HS-5 (cell line): ENCODE measurements at places on chromosomes 16 and 17.

DNA sequence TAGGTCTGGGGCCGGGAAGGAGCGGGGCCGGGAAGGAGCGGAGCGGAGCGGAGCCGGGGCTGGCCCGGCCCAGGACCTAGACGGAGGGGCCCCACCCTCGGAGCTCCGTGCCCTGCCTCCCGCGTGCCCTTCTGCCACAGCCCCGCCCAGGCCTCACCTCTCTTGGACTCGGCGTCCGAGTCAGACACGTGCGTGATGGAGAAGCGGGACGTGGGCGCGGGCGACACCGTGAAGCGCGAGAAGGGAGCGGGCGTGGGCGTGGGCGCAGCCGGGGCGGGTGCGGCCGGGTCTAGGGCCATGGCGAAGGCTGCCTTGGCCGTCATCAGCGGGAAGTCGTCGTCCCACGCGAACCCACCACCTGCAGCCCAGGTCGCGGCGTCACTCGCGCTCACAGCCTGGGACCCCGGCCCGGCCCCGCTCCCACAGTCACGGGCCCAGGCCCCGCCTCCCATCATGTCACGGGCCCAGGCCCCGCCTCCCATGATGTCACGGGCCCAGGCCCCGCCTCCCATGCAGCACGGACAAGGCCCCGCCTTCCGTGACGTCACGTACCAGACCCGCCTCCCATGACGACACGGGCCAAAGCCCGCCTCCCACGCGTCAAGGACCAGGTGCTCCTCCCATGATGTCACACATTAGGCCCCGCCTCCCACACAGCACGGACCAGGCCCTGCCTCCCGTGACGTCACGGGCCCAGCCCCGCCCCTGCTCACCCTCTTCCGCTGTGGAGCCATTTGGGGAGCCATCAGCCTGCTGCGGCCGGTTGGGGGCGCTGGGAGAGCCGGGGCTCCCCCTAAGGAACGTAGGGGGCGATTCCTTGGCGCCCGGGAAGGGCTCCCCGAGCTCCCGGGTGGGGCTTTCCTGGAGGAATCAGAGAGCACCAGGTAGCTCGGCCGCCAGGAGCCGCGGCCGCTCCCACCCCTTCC, 45.8 kb upstream of the PVALEF start:
- DNase-seq: peak; percentile 91

- no peak for DNase-seq
Observed at GRCh38 chr16:65769776-65770438, 596.6 kb upstream of the CDH5 start.

GRCh38 chr17:8836821-8837562, 30.5 kb downstream of the PIK3R6 start:
- no peak for DNase-seq

GRCh38 chr16:4795828-4796572, 831 bp downstream of the SMIM22 start:
- no peak for DNase-seq

- DNase-seq: no peak
Observed at GRCh38 chr16:65044873-65045272, 77.0 kb downstream of the CDH11 start.

DNA sequence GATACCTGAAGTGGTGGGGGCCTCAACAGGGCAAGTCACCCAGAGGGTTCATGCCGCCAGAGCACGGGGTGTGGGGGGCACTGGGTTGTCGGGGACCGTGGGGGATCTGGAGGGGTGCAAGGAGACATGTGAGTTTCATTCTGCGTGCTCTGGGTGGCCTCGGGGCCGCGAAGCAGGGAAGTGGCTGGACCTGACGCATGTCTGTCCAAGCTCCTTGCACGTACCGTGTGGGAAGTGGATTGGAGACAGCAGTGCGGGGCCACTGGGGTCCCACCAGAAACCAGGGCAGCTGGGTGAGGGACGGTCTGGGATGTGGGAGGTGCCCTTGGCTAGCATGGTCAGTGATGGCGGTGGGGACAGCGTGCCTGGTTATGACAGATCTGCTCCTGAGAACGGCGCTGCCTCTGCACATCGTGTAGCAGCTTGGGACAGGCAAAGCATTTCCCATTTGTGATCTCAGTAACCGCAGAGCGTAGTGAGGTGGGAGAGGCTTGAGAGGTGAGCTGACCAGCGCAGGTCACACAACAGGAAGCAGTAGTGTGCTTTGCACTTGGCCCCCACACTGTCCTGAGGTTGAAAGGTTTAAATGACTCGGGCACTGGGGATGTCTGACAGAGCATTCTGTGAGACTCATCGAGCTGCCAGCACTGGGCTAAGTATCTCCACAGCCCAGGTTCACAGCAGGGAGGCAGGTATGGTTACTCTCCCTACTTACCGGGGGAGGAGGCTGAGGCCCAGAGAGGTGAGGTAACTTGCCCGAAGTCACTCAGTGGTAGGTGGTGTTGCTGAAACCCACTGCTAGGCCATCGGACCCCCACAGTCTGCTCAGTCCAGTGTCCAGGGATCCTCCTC, 114.4 kb downstream of the SOCS1 start:
- no peak for DNase-seq

DNA sequence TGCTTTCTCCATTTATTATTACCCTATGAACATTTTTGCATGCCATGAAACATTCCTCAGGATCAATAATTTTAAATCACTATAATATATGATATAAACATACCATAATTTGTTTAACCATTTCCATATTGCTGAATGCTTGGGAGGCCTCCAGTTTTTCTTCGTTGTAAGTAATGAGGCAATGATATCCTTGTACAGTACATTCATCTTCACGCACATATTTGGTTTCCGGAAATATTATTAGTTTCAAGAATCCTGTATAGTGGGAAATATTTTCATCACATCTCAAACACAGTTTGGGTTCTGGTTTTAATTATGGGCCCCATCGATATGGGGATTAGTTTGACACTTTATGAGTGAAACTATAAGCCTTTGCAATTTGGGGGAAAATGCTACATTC, 135.4 kb downstream of the HS3ST3B1 start:
- no peak for DNase-seq

DNA sequence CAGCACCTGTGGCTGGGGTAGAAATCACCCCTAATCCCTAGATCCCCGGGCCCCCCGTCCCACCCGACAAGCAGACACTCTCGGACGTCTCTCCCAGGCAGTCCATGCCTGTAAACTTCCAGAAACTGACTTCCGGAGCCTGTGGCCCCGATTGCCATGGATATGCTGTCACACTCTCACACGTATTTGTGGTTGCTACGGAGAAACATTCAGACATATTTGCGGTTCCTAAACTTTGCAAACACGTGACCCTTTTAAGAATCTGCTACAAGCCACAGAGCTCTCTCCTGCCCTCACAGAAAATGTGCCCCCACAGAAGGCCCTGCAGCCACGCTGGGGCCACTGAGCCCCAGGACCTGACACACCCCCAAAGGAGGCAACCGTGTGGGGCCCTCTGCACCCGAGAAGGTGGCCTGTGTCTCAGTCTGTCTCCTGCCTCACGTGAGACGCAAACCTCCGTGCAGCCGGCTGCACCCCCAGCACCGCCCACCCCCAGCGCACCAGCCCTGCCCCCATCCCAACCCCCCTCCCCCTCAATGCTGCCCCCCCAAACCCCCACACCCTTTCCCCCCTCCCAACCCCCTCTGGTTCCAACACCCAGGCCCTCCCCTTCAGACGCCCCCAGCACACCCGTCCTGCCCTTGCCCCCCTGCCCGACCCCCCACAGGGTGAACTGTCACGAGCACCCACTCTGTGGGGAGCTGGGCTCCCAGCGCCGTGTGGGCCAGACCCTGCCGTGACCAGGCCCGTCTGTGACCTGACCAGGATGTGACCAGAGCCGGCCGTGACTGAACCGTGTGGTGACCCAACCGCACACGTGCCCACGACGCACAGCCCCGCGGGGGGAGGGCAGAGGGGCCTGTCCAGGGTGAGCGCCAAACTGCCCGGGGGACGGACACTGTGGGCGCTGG, 66.3 kb upstream of the METRNL start:
- no peak for DNase-seq

GRCh38 chr17:48816774-48817590, at the start of gene TTLL6:
Gene TTLL6, minus strand, starts transcription at chr17:48817229. Its CDS starts 157 bp downstream, at chr17:48817072.
- DNase-seq: no peak

DNA sequence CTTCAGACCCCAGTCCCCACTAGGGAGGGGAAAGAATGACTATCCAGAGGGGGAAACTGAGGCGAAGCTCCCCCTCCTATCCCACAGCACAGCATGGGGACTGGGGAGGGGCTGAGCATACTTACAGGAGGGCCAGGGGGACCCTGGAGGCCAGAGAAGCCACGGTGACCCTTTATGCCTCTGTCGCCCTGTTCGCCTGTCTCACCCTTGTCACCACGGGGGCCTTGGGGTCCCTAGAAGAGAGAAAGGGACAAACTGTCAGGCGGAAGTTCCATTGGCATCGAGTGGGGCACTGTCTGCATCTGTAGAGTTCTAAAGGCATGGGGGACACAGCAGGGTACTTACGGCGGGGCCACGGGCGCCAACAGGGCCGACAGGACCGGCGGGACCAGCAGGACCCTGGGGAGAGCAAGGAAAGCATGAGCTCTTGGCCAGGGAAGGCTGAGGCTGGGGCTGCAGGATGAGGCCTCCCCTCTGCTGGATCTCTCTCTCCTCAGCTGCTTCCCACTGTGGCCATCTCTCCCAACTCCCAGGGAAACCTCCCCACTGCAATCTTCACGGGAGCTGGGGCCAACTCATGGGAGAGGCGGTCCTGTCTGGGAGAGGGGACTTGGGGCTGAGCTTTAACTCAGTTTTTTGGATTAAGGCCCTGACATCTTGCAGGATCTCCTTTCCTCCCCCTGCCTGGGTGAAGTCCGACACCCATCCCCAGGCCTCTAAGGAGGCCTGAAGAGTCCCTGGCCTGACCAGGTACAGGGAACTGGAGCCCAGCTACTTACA, 13.5 kb downstream of the COL1A1 start:
- no peak for DNase-seq

GRCh38 chr16:58332997-58333700, 38.3 kb upstream of the PRSS54 start:
- no peak for DNase-seq

GRCh38 chr17:63993368-63993985, 4.7 kb upstream of the PRR29 start:
- DNase-seq: no peak

DNA sequence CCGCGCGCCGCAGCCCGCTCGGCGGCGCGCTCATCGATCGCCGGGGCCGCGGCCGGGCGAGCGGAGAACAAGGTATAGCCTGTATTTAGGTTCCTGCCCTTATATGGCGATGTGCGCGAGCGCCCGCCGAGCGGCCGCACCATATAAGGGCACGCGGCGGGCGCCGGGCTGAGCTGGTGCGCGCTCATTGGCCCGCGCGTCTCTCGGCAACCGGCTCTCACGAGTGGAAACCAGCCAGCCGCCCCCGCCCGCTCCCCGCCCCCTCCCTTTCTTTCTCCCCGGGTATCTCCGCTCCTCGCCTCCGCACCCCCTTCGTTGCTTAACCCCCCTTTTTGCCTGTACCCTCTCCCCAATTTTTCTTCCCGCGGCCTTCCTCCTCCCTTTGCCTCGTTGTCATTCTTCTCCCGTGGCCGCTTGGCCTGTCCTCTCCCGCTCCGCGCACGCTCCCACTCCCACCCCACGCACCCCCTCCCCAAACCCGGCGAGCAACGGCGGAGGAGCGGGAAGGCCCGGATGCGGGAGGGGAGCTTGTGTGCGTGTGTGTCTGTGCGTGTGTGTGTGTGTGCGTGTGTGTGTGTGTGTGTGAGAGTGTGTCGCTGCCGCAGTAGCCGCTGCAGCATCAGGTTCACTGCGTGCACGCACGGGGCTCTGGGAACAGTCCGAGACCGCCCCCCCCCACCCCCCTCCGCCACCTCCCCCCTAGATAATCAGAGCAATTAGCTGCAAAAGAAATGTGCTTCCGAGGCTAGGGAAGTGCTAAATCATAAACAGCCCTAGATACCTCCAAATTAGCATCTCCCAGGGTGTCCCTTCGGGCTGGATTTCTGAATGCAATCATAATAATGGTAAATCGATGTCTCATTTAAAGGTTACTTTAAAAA, 13.5 kb upstream of the CBX8 start:
- DNase-seq: no peak

- no peak for DNase-seq
Observed at GRCh38 chr16:88732172-88732960, 26.1 kb downstream of the CTU2 start.

GRCh38 chr16:70635336-70636016, 10.9 kb upstream of the IL34 start:
- DNase-seq: peak; percentile 73

DNA sequence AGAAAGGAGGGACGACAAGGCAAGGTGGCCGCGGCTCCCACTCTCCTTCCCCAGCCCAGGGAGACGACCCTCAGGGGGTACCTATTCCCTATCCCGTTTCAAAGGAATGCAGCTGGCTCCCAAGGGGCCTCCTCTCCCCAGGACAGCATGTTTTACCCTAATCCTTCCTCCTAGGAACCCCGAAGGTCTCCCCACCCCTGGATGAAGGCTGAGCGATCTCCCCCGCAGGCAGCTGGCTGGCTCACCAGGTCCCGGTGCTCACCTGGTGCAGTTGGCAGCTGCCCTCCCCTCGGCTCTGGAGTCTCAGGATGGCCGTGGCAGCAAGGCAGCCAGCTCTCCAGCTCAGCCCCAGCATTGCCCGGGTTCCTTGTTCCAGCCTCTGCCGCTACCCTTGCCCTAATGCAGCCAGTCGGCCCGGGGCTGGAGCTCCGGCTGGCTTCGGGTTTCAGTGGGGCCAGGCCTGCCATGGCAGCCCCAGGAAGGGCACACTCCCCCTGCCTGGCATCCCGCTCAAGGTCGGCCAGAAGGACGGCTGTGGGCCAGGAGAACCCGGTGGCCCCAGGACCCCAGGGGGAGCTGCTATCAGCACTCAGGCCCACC, 4.6 kb downstream of the CLUH start:
- no peak for DNase-seq

DNA sequence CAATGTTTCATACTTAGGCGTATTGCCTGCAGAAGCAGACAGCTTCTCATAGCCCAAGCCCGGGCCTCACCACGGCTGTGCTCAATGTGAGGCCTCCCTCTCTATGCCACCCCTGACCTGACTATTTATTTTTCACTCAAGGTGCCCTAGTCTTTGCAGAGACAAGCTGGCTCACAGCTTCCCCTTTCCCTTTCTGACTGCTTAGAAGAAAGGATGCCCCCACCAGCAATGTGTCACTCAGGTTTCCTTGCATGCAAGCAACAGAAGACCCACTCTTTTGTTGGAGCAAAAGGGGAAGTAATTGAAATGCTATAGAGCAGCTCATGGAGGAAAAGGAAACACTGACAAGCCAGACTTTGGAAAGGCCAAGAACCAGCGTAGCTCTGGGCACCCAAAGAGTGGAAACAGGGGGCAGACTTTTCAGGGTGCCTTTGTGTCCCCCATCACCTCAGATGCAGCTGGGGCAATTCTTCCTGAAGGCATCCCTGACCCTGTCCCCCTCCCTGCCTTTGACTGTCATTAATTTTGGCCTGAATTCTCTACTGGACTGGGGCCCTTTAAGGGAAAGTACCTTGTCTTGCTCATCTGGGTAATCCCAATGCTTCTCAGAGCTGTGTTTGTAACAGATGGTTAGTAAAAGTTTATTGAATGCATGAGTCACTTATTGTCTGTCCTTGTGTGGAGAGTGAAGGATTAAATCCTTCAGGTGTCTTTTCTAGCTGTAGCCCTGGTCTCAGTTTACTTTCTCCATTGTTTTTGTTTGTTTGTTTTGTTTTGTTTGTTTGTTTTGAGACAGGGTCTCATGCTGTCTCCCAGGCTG, 17.8 kb downstream of the RGS9 start:
- no peak for DNase-seq

- DNase-seq: no peak
Observed at GRCh38 chr17:72539981-72540897, 419.4 kb downstream of the SOX9 start.
